ENCODE measurements at places on chromosomes 2 and 18.

DNA sequence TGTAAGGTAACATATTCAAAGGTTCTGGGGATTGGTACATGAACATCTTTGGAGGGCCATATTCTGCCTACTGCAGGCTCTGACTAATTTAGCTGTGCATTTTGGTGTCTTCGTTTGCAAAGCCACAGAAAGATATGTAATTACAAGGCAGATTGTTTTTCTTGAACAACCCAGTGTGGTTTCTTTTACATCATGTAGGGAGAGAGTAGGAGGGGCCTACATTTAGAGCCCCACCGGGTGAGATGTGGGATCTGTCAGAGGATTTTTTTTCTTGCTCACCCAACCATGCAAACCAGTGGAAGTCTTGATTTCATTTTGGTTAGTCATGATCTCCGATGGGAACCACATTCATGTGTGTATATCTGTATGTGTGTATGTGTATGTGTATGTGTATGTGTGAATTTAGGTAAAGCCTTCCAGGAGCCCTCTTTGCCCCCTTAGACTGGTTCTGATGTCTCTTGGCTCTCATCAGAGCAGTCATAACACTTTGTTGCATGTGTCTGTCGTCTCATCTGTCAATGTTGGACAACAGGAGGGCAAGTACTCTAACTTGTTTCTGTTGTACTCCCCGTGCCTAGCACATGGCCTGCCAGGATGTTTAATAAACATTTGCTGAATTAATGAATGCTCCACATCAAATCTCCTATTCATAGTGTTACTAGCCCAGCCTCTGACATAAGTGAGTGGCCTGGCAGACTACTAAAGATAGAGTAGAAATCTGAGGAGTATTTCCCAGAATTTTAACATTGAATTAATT is 239.9 kb downstream of the MTX2 start:
- no peak for DNase-seq

- no peak for DNase-seq
Observed at GRCh38 chr2:14417551-14417950, 215.0 kb upstream of the LRATD1 start.

DNA sequence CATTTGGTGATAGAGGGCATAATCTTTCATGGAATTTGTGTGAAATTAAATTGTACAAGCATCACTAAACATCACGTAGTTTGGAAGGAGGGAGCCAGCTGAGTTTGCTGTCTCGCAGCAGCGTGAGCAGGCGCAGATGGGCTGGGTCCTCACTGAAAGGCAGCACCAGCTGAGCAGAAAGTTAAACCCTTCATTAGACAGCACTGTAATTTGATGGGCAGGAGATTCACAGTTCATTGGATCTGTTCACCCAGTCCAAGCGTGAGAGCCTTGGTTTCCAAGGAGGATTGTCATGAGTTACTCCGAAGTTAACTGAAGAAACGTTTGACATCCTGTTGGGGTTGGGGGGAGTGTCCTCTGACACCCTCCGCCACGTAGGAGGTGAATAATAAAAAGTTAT is 89.8 kb upstream of the NFATC1 start:
- DNase-seq: no peak

GRCh38 chr18:48975120-48975816 is 24.5 kb upstream of the SMAD7 start:
- DNase-seq: no peak

- no peak for DNase-seq
Observed at GRCh38 chr2:17878281-17879136, at the start of gene KCNS3. Gene KCNS3, plus strand, starts transcription at chr2:17878667. Its CDS starts 52,342 bp downstream, at chr2:17931009.

DNA sequence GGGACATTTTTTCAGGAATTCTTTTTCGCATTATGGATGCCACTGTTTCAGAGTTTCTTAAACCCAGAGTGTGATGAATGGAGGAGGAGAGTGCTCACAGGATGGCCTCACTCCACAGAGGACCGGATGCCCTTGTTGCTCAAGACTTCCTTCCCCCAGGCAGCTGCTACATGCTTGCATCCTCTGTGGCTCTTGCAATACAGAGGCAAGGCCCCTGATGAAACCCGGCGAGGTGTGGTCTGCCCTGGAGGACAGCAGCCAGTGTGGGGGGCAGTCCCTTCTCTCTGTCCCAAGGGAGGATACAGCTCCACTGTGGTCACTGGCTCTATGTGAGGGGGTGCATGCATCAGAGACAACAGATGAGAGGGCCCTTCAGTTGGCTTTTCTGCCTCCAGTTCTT is 109.6 kb downstream of the SH3RF3 start:
- DNase-seq: peak; percentile 68

GRCh38 chr2:271917-272316 is 7.2 kb downstream of the ACP1 start:
- no peak for DNase-seq

- DNase-seq: no peak
Observed at GRCh38 chr18:26566874-26567555, 18.7 kb upstream of the KCTD1 start.

GRCh38 chr2:215528555-215528954 is 92.7 kb upstream of the FN1 start:
- peak; percentile 99 for DNase-seq

GRCh38 chr2:24456599-24457556 is 34.2 kb upstream of the NCOA1 start:
- peak; percentile 86 for DNase-seq

DNA sequence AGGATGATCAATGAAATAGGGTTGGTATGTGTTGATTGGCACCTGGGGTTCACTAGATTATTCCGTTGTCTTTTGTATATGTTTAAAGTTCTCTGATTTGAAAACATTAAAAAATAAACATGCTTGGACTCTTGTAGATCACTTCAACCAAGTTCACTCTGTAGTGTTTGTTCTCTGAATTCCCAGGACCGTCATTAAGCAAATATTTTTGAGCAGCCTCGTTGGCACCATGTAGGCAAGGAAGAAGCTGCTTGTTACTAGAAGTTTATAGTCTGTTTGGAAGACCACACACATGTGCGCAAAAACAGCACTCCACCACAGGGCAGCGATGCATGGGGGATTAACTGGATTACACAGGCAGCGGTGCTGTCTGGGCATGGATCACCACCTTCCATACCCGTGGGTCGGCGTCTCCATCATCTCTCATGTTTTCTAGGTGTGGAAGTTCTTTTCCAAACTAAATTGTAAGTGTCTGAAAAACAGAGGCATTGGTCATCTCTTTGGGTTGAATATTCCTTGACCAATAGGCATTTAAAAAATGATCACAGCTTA is 212.2 kb downstream of the FHOD3 start:
- DNase-seq: no peak

DNA sequence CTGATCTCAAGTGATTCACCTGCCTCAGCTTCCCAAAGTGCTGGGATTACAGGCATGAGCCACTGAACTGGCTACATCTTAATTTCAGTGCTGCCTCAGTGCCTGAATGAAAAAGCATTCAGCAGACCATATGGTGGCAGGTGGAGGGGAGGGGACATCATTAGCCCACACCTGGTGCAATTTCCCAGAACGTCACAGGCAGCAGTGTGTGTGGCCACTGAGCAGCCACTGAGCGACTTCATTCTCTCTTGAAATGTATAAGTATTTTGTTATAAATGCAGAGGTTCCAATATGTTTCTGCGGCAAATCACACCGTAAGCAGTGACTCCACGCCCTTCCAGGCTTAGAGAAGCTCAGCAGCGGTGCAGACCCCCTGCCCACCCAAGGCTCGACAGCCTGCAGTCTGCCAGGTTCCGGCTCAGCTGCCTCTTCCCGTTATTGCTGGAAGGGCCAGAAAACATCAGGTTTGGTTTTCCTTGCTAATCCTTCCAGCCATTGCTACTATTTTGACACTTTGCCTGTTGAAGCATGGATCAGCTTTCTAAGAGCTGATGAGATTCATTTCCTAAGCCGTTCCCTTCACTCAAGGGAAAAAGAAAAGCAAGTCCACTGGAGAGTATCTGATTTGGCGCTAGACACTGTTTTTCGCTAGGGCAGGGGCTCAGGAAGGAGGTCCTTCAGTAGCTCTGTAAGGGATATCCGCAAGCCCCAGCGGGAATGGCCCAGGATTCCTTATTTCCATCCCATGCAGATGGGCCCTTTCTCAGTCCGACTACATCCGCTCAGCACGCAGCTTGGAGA is 250.7 kb downstream of the VAPA start:
- no peak for DNase-seq

DNA sequence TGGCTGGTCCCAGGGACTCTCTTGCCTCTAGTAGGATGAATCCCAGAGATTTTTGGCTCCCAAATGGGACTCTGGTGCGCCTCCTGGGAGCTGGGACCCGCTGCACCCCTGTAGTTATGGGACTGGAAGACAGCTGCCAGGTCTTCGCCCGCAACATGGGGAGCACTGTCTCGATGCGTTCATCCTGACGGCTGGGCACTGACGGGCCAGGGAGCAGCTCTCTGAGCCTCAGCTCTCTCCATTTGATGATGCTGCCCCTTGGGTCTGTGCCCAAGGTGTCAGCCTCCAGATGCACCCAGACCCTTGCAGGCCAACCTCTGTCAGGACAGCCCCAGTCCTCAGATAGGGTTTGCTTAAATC is 9.3 kb upstream of the ARMC9 start:
- DNase-seq: no peak

DNA sequence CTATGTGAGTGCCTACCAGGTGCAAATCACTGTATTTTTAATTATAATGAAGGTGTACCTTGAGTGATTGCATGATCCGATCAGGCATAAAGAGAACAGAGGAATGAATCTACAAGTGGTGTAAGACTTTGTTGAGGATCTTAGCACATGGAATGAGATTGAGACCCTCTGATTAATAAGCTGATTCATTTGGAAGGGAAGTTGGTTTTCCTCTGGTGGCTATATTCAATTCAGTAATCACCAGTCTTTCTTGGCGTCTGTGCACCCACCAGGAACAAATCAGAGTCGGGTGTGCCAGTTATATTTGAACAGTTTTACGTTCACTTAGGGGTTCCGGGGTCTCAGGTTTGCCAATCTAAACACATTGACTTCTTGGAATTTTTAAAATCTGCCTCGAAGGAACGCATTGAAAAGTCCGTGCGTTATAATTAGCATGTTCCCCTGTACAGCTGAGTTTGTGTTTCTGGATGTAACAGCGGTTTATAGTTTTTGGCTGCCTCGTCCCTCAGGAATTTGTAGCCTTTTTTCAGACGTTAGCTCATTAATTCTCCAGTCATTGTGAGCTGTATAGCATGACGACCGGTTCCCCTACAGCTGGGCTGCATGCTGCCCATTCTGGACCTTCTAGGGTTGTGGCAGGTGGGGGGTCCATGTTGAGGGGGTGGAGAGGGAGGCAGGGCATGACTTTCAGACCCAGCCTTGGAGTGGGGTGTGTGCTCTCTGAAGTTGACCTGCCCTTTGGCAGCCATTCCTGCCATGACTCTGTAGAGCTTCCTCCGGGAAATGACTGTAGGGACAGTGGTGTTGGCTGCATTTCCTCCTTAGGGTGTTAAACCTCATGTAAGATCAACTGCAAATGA is 20.3 kb downstream of the MYO1B start:
- peak; percentile 68 for DNase-seq

DNA sequence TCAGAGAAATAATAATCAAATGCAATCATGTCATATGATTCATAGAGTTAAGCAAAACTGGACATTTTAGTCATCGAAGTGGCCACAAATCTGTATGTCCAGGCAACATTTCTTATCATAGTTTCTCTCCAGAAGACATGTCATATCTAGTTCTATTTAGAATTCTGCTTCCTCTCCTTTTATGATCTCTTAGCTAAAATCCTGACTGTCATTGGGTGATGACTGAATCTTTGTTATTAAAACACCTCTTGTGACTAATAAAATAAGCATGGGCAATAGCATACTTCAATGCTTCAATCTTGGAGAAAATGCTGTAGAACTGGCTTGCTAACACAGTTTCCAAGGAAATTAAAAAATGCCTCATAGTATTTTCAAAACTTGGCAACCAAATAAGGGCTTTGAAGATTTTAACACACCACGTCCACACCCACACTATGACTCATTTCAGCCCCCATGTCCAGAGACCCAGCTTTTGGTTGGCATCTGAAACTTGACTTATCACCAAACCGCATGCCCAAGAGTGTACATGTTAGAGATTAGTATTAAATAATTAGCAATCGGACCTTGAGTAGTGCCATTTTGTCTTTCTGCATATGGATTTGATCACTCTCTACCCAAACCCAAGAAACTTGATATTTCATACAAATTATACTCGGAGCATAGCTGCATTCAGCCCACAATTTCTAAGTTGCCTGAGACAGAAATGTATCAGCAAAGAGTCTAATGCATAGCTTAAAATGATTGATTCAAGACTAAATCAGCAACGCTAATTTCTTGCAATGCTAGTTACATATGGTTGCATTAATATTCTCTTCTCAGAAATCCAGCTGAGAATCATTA is 106.5 kb upstream of the ETAA1 start:
- DNase-seq: peak; percentile 70

DNA sequence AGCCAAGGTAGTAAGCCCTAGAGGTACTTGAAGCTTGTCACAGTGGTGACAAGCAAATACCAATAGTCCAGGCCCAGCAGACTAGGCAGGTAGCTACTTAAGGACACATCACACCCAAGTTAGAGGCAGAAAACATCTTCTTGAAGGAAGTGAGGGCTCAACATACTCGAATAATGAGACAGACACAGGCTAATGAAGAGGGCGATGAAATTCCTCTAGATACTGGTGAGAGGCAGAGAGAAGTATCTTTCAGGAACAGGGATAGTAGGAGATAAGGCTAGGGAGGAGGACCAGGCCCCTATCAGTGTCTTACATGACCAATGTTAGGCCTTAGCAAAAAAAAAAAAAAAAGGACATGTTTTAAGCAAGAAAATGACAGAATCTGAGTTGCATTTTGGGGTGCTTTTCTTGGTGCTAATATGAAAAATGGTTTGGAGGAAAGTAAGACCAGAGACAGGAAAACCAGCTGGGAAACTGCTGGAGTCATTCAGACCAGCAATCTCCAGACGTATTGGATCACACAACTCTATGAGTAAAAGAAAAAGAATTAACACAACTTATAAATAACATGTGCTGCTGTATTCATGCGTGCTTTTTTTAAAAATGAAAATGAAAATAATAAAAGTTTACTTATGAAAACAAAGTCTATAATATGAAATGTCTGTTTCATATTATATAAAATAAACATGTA is 37.7 kb downstream of the COBLL1 start:
- no peak for DNase-seq

DNA sequence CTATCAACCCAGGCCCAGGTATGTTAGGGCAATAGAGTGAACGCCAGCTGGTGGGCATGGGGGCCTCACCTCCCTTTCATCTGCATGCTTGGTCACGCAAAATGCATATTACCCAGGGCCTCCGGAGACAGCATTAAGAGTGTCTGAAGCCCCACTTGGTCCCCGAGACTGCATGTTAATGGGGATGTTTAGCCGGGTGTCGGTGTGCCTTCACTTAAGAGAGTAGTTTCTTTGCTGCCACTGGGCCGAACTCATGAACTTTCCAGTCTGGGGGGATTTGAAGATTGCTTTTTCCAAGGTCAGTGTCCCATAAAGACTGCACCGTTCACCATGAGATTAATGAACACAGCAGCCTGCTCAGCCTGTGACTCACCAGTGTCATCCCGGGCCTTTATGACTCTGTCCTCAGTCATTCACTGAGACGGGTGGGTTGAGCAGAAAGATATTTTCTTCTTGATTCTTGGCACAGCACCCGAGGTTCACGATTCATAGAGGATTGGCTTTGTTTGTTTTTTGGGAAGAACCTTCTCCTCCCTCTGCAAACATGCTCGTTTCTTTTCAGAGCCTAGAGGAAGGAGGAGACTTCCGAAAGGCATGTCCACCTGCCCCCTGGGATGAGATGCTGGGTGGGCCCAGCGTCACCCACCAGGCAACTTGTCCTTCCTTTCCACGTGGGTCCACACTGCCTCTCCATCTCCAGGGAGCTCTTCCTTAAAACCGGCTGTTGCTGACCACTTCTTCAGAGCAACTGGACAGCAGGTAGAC is 199.1 kb downstream of the GLI2 start:
- DNase-seq: peak; percentile 95

- no peak for DNase-seq
Observed at GRCh38 chr2:176152350-176153181, 1.2 kb downstream of the HOXD4 start.

Measured in brain microvascular endothelial cell (primary cell).